ENCODE measurements at places on chromosomes 7 and 10. TPM values are rescaled to one million over a fixed set of nuclear protein-coding genes. Genes with fewer than 3 reads are reported as not detected.

Gene TMEM225B
- 1.0 TPM for total RNA-seq

Gene PNPLA8
- 27.4 TPM for total RNA-seq

Gene SDHAF3
- total RNA-seq: 10.0 TPM

Gene ZNF467
- total RNA-seq: 35.3 TPM

Gene SMKR1
- total RNA-seq: not detected
